ENCODE measurements at places on chromosomes 12 and 14. TPM values are rescaled to one million over a fixed set of nuclear protein-coding genes. Genes with fewer than 3 reads are reported as not detected.

The CSRP2 gene
- 16.8 TPM for total RNA-seq

The TRAF3 gene
- total RNA-seq, result 25.0 TPM

The B4GALNT3 gene
- 36.0 TPM for total RNA-seq

GRCh38 chr12:45183246-45183645 lies 32.6 kb upstream of the ANO6 start:
- H3K4me1 ChIP-seq, result no peaks in the 10 kb centered on the region
- no peak overlapping the region for H3K4me3 ChIP-seq
- H3K27ac ChIP-seq, result no peak overlapping the region

GRCh38 chr12:25502118-25502517 lies 51.0 kb downstream of the LMNTD1 start:
- no peaks in the 10 kb centered on the region for H3K36me3 ChIP-seq
- no peak overlapping the region for H3K4me3 ChIP-seq
- no peak for DNase-seq
- H3K27ac ChIP-seq, result no peak overlapping the region

DNA sequence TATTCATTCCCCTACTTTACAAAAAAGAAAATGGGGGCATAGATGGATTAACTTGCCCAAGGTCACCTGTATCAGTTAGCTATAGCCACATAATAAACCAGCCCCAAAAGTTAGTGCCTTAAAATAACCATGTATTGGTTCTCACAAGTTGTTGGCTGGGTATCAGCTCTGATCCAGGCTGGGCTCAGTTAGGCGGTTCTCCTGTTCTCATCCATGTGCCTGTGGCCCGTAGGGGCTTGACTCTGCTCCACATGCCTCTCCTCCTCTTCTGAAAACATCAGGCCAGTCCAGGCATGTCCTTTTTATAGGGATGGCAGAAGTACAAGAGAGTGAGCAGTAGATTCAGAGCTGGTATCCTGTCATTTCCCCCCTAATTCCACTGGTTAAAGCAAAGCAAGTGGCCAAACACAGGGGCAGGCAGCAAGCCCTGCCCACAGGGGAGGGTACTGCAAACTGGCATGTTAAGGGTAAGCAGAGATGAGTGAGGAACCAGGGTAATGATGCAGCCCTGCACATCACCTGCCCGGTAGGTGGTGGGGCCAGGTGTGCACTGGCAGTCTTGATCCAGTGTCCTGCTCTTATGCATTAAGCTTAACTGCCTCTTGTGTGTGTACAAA lies 47.9 kb upstream of the TUNAR start:
- DNase-seq, result no peak
- no peak overlapping the region for H3K4me3 ChIP-seq
- H3K36me3 ChIP-seq, result no peaks in the 10 kb centered on the region
- no peaks in the 10 kb centered on the region for H3K27me3 ChIP-seq
- H3K4me1 ChIP-seq, result no peaks in the 10 kb centered on the region

DNA sequence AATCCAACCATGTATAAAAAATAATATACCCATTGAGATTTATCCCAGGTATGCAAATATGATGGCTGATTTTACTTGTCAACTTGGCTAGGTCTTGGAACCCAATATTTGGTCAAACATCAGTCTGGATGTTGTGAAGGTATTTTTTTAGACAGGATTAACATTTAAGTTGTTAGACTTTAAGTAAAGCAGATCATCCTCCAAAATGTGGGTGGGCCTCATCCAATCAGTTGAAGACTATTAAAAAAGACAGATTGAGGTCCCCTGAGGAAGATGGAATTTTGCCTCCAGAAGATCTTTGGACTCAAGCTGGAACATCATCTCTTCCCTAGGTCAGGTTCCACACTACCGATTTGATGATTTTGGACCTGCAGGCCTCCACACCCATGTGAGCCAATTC lies 271.2 kb downstream of the TMEM121 start:
- H3K4me1 ChIP-seq, result no peaks in the 10 kb centered on the region
- no peaks in the 10 kb centered on the region for H3K27me3 ChIP-seq
- H3K27ac ChIP-seq, result no peak overlapping the region
- no peak for DNase-seq

DNA sequence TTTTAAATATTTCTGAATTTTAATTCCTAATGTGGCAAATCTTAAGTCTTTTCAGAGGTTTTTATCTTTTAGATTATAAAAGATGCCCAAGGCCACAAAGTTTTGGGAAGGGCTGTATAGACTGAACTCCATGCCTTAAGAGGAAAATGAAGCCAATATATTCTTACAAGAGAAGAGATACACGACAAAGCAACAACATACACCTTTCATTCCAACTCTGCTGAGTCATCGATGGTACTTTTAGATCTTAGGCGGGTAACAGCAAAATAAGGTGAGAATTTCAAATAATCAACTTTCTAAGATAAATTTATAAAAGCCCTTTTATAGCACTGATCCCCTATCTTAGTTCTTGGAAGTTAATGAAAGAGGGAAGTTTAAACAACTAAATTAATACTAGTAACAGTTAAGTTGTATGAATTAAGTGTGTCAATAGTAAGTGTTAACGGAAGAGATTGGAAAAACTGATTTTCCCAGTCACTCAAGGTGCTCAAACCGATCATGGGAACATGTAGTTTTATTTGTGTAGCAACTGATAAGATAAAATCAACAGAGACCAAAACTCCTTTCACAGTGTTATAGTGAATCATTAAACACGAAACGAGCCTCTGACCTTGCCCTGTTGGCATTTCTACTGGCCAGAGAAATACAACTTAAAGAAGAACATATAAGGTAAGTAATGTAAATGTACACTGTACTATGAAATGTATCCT lies 18.8 kb upstream of the PIK3C2G start:
- no peaks in the 10 kb centered on the region for H3K36me3 ChIP-seq
- no peak overlapping the region for H3K4me3 ChIP-seq
- H3K27me3 ChIP-seq, result no peaks in the 10 kb centered on the region
- no peak overlapping the region for H3K27ac ChIP-seq
- DNase-seq, result no peak

DNA sequence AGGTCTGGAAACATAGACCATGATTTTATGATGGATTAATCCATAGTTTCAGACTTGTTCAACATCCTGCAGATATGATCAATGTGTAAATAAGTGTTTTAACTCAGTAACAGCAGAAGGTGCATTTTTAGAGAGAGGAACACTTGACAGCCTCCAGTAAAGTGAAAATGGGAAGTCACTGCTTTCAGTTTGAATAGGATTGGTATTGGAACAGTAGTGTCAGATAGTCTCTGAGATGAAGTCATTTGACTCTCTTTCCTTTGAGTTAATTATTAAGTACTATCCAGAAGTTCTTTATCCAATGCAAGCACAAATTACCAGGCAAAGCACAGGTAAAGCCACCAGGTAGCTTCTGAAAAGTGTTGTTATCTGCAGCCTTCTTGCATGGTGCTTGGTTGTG lies 14.5 kb upstream of the NAV3 start:
- no peak overlapping the region for H3K4me3 ChIP-seq
- H3K4me1 ChIP-seq, result no peaks in the 10 kb centered on the region
- H3K36me3 ChIP-seq, result no peaks in the 10 kb centered on the region
- H3K27ac ChIP-seq, result no peak overlapping the region

DNA sequence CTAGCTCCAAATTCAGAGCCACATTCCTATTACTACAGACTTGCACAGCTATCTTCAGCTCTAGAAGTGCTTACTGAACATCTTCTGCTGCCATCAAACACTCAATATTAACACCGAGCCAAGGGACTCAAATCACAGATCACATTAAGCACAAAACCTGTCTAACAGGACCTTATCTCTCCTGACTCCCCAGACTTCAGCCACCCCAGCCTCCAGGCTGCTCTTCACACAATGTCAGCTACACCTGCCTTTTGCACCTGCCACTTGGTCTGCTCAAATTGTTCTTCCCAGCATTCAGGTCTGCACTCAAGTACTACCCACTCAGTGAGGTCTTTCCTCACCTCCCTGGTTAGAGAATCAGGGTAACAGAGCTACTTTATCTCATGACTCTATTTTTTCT lies 57.1 kb downstream of the GALC start:
- DNase-seq, result no peak
- peaks cover 5% of the 10 kb centered on the region for H3K36me3 ChIP-seq
- H3K4me3 ChIP-seq, result no peak overlapping the region
- no peaks in the 10 kb centered on the region for H3K27me3 ChIP-seq
- H3K4me1 ChIP-seq, result no peaks in the 10 kb centered on the region

DNA sequence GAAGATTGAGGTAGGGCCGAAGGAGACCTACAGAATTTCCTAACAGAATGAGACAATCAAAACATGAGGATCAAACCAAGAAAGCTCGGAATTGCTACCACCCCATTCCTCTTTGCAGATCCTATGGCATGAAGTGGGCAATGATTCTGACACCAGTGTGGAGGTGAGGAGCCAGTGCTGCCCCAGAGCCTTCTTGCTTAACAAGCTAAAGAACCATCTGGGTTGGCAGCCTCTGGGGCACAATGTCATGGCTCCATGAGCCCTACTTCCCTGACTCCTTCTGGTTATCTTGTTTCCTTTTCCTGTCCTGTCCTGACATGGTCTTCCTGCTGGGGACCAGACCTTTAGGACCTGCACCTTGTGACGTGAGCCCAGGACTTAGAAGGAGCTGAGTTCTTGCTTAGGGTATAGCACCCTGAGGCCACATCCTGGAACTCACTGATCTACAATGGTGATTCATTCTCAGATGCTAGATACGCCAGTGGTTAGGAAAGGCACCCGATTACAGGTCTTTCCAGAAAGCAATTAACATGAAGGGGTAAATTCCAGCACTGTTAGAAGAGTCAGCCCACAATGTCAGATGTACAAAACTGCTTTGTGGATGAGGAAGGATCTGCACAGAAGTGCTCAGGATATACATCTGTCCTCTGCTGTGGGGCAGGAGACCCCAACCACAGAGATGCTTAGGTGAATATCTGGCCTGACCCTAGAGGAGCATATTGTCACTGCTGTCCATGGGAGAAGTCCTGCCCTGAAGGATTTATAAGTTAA lies 324.2 kb downstream of the ZFP36L1 start:
- H3K4me3 ChIP-seq, result no peak overlapping the region
- DNase-seq, result peak; percentile 38
- H3K27me3 ChIP-seq, result no peaks in the 10 kb centered on the region
- H3K4me1 ChIP-seq, result peaks cover 44% of the 10 kb centered on the region

DNA sequence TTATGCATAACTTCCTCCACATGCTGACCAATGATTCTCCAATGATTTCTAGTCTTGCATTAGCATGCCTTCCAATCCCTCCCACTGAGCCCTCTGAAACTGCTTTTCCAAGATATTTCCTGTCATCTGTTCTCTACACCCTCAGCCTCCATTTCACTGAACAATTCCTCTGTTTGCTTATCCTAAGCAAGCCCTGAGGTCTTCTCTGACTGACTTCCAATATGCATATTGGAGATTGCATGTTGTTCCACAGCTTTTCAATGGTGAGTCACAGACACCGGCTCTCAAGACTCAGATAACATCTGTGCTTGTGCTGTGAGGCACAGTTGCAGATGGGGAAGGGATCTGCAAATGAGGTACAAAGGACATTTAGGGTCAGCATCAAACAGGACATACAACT lies 141.0 kb downstream of the SLC16A7 start:
- no peaks in the 10 kb centered on the region for H3K36me3 ChIP-seq
- no peak for DNase-seq
- H3K27ac ChIP-seq, result no peak overlapping the region
- no peaks in the 10 kb centered on the region for H3K27me3 ChIP-seq
- no peaks in the 10 kb centered on the region for H3K4me1 ChIP-seq

DNA sequence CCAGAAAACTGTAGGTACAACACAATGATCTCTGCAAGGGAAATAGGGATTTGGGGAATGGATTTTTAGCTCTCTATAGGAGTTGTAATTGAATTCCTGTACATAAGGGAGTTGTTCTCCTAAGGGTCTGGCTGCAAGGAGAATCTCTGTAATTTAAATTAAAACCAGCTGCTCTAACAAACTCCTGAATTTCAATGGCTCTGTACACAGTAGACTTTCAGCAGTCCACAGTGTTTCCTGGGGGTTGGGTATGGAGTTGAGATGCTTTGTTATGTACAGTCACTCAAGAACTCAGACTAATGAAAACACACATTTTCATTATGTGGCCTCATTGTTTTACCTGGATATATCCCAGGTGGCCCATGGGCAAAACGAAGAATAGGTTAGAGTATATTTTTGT lies 93.2 kb downstream of the NAV3 start:
- no peaks in the 10 kb centered on the region for H3K36me3 ChIP-seq
- DNase-seq, result no peak
- H3K27me3 ChIP-seq, result no peaks in the 10 kb centered on the region
- H3K4me1 ChIP-seq, result no peaks in the 10 kb centered on the region
- no peak overlapping the region for H3K4me3 ChIP-seq
- no peak overlapping the region for H3K27ac ChIP-seq

DNA sequence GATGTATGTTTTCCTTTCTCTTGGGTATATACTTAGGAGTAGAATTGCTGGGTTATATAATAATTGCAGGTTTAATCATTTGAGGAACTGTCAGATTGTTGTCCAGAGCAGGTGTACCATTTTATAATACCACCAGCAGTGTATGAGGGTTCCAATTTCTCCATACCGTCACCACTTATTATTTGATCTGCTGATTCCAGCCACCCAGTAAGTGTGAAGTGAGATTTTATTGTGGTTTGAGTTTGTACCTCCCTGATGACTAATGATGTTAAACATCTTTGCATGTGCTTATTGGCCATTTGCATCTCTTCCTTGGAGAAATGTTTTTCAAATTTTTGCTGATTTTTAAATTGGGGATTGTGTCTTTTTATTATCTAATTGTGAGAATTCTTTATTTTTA lies 15.1 kb downstream of the NCKAP5L start:
- no peak overlapping the region for H3K27ac ChIP-seq
- DNase-seq, result no peak
- H3K4me3 ChIP-seq, result no peak overlapping the region
- H3K27me3 ChIP-seq, result no peaks in the 10 kb centered on the region

Measured in upper lobe of left lung (tissue), 6 donors.